Central memory CD8-positive, alpha-beta T cell (primary cell): ENCODE measurements at places on chromosomes 12 and 14.

DNA sequence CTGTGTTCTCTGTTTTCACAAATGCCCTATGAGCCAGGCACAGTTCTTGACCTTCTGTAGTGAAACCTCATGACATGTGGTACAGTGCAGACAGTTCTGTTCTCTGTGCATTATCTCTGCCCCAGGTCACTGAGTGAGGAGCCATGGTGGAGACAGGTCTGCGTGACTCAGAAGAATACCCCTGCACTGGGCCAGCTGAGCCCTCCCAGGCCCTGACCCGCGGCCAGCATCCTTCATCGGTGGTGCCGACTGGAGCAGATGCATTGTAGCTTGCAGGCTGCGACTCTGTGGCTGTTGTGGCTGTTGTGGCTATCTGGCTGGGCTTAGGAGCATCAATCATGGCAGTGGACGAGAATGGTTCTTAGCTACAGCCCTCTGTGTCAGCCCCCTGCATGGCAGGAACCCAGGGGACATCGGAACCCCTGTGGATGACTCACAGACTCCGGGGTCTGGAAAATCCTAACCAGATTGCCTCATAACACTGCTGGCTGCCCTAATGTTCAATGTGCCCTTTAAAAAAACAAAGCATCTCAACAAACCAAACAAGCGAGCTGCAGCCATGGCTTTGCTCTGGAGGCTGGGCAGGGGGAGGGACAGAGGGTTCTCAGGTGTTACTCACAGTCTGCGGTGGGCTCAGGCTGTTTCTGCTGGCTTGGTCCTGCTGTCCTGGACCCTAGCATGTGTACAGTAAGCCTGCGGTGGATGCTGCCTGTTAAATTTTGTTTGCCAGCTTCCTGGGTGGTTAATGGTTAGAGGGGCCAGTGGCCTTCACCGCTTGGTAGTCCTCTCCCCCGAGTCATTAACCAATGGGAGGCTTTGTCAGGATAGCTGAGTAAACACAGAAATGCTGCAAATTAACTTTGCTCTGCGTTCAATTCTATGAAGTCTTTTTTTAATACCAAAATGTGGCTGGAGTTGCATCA lies at the start of gene SERPINA6:
Gene SERPINA6, minus strand, starts transcription at position 689 of the 923 bp plus-strand sequence. CDS start 8,688 bp downstream, outside the sequence.
- no peak for DNase-seq

DNA sequence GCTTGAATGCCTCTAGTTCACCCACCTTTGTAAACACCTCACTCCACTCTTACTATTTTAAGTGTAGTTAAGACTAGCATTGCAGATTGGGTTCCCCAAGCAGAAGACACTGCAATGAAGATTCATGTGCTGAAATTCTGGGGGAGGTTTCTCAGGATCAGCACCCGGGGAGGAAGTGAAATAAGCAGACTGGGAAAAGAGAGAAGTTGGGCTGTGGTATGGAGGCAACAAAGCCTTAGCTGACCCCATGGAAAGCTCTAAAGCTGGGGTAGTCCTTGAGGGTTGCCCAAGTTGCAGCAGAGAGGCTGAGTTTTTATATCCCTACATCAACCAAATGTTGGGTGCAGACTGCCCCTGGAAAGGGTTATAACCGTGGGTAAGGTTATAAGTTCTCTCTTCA lies 23.9 kb upstream of the IGF1 start:
- no peak for DNase-seq

GRCh38 chr12:47214001-47214619 lies 134.4 kb upstream of the AMIGO2 start:
- no peak for DNase-seq

DNA sequence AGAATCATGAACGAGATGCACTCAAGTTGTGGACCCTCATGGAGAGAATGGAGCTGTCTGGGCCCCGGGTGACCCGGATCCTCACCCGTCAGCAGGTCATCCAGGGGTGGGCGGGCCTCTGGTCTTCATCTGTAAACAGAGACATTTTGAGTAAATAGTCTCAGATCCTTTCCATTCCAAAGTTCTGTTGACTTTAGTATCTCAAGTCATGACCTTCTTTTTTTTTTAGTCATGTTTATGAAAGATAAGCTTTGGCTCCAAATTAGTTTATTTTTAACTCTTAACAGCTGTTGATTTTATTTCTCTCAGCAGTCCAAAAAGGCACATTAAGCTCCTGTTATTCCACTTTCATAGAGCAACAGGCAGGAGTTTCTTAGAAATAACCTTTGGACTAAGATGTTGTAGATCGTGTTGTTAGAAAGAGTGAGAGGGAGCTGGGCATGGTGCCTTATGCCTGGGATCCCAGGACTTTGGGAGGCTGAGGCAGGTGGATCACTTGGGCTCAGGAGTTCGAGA lies 48.9 kb upstream of the AMN start:
- no peak for DNase-seq

DNA sequence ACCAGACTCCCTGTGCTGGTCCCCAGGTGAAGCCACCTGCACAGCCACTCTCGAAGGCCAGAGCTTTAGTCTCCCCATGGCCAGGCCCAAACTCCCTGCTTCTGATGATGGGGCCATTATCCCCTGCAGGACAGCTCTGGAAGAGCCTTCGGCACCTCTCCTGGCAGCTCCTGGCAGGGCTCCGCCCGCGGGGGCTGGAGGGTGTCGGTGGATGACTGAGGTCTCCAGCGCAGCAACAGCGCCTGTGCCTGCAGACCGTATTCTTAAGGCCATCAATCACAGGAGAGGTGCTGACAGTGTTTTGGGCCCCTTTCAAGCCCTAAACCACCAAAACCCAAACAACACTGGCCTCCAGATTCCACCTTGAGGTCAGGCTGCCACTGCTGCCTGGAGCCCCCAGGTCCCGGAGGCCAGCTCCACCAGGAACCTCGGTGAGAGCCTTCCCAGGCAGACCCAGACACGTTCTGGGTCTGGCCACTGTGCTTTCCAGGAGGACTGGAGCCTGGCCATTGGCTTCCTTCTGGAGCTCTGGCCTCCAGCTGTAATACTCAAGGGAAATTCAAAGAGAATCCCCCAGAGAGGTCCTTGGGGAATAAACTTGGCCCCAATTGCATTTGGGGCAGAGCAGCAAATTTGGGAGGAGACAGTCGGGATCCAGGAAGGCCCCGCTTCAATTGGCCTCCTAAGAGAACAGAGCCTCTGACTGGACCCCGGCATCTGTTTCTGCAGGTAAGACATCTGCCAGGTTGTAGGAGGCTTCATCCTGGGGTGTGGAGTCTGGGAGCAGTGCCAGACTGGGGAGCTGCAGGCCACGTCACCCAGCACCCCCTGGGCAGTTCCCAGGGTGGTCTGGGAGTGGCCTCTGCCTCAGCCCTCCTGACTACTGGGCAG lies 210.6 kb upstream of the RTL1 start:
- DNase-seq: no peak

DNA sequence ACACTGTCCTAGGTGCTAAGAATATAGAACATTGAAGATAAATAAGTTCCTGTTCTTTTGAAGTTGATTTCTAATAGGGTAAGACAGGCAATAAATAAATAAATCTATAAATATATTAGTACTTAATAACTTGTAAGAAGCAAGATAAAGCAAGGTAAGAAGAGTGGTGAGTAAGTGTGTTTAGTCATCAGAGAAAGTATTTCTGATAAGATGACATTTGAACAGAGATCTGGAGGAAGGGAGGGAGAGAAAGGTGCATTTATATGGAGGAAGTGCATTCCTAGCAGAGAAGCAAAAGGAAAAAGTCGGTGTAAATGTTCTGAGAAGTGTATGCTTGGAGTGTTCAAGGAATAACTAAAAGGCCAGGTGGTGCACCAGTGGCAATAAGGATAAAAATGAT lies 184.4 kb upstream of the GRIP1 start:
- no peak for DNase-seq

DNA sequence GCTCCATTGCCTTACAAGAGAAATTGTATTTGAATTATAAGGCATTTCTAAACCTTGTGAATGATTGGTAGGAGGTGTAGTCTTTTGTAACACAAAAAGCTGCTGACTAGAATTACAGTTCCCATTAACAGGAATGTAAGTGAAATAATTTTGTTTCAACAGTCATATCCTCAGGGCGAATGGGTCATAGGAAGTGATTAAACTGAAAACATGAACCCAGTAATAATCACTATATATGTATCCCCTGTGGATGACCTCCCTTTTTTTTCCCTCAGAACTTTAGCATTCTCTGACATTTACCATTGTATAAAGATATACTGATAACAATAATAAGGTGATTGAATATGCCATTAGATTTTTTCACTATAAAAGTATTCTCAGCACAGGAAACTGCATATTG lies 312.3 kb downstream of the ATP23 start:
- DNase-seq: no peak

- DNase-seq: no peak
Observed at GRCh38 chr14:93045965-93046704, 69.6 kb downstream of the ITPK1 start.

DNA sequence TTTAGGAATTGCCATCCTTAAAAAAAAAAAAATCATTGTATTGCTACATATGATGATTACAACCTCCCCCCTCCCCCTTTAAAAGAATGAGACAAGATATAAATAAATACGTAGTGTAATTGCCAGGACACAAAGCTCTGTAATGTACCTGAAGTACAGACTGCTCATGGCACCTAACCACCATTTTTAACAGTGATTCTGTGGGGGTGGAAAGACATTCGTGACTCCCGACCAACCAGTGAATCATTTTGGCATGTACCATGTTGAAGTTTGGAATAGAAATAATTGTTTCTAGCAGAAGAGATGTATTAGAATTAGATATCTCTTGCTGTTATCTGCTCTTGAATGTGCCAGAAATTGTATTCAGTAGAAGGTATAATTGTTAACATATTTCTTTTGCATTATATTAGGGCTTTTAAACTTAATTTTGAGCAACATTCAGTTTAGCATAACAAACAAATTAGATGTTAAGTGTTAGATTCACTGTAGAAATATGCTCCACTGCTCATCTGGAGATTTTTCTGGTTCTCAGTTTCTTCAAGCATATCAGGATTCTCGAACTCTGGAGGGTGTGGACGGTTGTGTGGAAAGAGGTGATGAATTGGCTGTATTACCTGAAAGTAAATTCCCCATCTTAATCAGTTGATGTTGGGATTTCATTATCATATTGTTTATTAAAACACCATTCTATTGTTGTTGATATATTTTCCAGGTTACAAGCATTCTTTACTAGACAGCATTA lies 31.1 kb downstream of the FRS2 start:
- DNase-seq: no peak

- DNase-seq: no peak
Observed at GRCh38 chr12:40892528-40892927, 200.3 kb downstream of the CNTN1 start.

GRCh38 chr14:85576218-85576617 lies 46.3 kb downstream of the FLRT2 start:
- DNase-seq: no peak

DNA sequence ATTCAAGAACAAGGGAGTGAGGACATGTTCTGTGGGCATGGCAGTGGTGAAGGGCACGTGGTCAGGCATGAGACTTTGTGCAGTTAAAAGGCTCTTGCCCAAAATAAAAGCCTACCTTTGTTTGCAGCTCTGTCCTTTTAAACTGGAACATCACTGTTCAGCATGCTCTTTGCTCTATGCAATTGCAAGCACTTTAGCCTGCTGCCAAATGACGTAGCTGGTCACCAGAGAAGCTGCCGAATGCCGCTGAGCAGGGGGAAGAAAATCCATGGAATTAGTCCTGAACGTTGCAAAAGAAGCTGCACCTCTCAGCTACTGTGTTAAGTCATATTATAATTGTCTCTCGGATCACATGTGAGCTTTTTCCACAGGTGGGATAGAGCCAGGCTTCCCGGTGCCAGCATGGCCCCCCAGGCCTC lies 176.3 kb upstream of the DIO2 start:
- DNase-seq: no peak

DNA sequence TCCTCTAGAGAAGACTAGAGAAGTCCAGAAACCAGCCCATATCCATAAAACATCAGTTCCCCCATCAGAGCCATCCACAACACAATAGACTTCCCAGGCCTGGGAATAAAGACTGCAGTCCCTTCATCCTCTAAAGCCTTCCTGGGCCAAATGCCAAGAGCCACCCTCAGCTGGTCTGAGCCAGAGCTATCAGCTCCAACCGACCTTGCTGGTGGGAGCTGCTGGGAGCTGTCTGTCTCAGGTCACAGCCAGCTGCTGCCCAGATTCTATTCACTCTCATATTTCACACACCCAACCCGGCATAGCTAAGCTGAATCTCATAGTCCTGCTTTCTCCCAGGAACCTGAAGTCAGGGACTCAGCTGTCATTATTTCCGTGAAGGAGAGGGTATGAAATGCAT lies 10.9 kb upstream of the TFCP2 start:
- DNase-seq: no peak

- no peak for DNase-seq
Observed at GRCh38 chr14:75313294-75313693, 34.7 kb downstream of the FOS start.

- no peak for DNase-seq
Observed at GRCh38 chr14:59022144-59022543, 166.3 kb upstream of the DAAM1 start.

DNA sequence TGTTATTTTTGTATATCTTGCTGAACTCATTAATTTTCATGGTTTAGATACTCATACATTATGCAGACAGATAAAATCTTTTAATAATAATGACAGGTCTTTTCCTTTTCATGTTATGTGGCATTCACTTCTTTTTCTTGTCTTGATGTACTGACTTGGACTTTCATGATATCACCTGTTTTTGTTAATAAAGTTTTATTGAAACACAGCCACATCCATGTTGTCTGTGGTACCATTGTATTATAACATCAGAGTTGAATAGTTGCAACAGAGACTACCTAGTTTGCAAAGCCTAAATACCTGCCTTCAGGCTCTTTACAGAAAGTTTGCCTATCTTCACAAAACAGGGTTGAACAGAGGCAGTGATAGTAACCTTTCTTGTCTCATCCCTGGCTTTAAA lies 85.1 kb downstream of the RGS6 start:
- DNase-seq: no peak

GRCh38 chr12:40241741-40242140 lies 16.9 kb downstream of the LRRK2 start:
- DNase-seq: no peak

DNA sequence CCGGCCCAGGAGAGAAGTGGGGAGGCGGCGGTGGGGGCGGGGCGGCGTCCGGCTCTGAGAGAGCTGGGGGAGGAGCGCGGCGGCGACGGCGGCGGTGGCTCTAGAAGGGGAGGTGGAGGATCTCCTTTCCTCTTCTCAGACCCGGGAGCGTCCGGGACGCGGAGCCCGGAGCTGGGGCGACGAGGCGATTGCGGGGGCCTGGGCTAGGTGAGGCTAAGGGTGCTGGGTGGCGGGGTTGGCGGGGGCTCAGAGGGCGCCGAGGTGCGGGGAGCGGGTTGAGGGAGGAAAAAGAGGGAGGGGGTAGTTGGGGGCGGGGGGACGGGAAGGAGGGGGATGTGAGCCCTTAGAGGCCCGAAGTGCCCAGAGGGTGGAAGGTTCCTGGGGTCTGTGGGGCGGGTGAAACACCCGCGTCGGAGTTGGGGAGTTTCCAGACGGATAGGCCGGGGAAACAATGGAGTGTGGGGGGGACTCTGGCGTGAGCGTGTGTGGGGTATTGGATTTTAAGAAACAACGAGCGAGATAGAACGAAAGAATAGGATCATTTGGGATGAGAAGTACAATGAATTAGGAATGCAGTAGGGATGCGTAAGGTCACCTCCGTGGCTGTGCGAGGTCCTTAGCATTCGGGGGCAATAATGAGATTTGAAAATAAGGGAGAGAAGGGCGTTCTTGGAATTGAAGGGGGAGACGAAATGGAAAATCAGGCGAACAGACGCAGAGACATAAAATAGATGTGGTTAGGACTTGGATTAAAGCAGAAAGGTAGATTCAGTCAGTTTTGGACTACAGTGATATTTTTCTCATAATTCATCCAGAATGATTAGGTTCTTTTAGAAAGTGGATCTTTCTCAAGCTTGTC lies at the start of gene SPATS2:
Gene SPATS2, plus strand, starts transcription at position 82 of the 859 bp plus-strand sequence. CDS start 93,551 bp downstream, outside the sequence.
- no peak for DNase-seq

GRCh38 chr12:68406134-68406576 lies 74.0 kb upstream of the MDM1 start:
- no peak for DNase-seq

- peak; percentile 14 for DNase-seq
Observed at GRCh38 chr14:71142375-71143038, 235.2 kb downstream of the PCNX1 start.
